Activated T-helper 1 cell treated with anti-CD3 and anti-CD28 coated beads, Interleukin-12 subunit alpha, Interleukin-12 subunit beta, Interleukin-2, Interleukin-4 antibody, amounts not matched to agents 30 ng/mL and 10 ng/mL and 1 ng/mL, durations not matched to agents 14 hours and 24 hours and 36 hours (primary cell): ENCODE measurements at places on chromosomes 5 and 9.

DNA sequence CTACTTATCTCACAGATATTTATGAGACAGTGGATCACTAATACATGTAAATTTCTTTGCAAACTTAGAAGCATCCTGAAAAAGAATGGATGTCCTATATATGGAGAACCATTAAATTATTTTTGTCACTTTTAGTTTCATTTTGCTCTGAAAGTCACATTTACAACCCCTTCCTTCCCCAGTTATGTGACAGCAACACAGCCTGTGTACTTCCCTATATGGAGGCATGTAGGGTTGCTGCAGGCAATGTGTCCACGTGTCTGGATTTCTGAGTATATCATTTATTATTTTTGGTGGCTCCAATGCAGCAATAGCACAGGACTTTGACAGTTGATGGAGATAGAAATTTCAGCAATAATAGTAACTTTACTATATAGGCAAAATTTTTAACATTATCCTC lies 156.4 kb downstream of the ST8SIA4 start:
- no peak for DNase-seq

DNA sequence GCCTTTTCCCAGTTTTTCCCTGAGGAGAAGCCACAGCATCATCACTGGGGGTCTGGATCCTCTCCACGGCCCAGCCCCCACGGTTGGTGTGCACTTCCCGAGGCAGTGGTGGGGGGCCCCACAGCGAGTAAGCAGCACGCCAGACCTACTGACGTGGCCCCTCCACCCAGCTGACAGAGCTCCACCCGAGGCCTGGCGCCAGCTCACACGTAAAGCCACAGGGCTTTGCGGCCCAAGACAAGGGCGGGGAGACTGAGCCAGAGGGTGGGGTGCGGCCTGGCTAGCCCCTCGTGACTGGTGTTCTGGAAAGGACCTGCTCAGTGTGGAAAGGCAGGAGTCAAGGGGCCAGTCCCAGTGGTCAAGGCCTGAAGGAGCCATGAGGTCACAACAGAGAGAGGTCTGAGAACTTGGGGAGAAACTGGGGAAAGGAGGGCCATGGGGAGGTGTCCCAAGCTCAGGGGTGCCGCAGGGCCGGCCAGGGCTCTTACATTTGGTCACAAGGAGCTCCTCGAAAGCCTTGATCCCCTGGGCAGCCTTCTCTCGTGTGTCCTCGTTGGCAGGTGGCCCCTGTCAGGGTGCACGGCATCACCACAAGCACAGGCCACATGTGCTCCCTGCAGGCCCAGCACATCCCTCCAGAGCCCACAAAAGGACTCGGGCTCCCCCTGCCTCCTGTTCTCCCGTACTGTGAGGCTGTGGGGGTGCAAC lies 5.5 kb downstream of the SNAPC4 start:
- no peak for DNase-seq

- no peak for DNase-seq
Observed at GRCh38 chr5:107431536-107431935, 239.2 kb downstream of the EFNA5 start.

DNA sequence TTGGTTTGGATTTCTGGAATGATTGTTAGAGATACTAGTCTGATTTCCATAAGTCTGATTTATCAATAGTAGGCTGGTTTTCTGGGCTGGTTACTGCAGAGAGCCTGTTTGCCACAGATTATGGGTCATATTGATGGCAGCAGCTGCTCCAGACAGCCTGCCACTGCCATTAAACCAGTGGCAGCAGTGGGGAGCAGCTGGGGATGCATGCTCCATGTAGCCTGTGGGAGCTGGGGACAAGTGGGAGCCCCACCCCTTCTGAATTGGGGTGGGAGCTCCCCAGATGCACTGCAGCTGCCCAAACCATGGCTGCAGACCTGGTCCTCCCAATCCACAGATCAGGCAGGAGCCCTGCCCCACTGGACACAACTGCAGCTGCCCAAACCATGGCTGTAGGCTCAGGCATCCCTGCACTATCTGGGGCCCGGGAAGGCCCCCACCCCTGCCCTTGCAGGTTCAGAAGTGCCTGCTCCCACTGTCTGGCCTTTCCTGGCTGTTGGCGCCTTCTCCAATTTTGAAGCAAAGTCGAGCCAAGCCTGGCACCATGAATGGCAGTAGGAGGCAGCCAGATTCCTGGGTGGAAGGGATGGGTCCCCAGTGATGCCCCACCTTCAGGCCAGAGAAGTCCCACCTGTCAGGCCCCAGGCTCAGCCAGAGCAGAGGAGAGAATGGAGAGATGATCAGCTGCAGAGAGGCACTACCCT lies 402.9 kb upstream of the TYRP1 start:
- no peak for DNase-seq

DNA sequence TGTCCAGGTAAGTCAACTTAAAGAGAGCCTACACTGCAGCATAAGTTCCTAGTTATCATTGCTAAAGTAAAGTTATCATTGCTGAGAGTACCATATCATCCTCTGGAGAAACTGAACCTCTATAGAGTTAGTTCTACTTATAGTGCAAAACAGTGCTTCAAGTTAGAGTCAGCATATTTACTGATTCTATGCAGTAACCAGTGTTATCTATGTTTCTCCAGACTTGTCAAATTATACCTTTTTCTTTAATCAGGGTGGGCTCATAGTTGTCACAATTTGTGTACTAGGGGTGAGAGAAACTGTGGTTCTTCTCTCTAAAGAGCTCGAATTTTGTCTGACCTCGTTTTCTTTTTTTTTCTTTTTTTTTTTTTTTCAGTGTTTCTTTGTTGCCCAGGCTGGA lies 79.6 kb downstream of the ANXA2R start:
- no peak for DNase-seq

DNA sequence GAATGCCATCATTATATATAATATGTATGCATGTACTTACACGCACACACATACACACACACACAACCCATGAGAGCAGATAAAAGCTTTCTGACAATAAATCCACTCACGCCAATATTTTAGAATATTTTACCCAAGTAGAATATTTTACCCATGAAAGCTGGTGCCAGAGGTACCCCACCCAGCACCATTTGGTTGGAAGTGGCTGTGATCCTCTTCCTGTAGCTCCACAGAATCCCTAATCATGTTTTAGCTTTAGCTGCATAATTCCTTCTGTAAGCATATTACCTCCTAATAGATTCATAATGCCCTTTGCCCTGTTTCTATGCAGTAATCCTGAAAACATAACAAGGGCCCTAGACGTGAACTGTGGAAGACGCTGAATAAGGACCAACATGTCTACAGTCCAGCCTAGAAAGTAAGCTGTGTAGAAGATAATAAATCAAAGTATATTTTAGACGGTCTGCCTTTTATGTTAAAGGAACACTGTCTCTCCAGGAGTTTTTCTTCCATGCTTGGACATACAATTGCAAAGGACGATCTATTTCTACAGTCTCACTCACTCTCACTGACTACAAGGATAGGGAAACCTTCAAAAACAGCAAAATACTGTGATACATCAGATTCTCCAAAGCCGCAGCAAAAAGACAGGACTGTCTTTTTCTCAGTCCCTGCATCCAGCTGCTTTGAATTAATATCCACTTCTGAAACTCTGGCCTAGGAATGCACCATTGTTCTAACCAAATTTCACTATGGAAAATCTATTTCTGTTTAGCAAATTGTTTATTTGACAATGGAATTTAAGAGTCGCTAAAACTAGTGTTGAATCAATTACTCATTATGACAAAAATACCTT lies 98.2 kb downstream of the USP20 start:
- DNase-seq = no peak

DNA sequence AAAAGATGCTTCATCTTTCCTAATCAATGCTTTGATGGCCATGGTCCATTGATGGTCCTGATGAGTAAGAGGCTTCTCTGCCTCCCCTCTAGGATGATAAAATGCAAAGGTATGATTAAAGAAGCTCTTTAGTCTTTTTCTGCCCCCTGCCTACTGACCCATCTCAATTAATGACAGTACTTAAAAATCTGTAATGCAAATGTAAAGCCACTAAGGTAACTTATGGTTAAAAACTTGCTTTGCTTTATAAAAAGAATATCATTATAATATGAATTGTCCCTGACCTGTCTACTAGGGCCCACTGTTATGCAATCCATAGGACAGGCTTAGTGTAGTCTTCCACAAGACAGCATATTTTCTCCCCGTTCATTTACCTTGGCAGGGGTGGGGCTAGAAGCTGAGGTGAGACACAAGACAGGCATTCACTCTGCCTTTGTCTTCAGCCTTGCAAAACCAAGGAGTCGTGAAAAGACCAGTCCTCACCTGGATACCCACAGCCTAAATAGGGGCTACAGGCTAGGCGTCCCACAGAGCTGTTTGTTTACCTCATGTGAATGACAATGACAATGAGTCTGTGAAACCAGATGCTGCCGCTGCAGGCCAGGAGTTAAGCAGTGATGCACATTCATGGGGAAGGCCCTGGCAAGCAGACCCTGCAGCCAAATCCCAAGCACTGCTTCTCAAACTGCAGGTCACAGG lies 60.4 kb downstream of the BNC2 start:
- DNase-seq = no peak

DNA sequence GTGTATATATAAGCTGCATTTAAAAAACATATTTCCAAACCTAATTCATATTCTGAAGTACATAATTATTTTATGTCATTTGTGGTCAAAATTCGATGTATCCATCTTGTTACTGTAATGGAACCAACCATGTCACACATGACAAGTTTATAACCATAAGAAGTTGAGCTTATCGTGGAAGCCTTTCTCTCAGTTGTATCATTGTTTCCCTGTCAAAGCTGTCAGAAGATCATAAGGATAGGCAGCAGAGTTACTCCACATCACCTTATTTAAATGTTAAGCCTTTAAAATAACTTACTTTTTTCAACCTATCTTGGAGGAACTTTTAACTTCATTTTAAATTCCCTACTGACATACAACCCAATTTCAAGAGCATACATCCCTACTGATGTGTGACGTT lies 841.5 kb downstream of the PTPRD start:
- DNase-seq = no peak

GRCh38 chr5:29568028-29568427 lies 1625.5 kb upstream of the CDH6 start:
- DNase-seq = no peak

GRCh38 chr5:141343242-141343952 lies at the start of gene PCDHGA3:
PCDHGA3 (plus strand) TSS chr5:141343829; CDS start chr5:141344034, 205 bp downstream.
- DNase-seq = no peak

GRCh38 chr5:61966296-61966955 lies 339.6 kb upstream of the KIF2A start:
- no peak for DNase-seq

DNA sequence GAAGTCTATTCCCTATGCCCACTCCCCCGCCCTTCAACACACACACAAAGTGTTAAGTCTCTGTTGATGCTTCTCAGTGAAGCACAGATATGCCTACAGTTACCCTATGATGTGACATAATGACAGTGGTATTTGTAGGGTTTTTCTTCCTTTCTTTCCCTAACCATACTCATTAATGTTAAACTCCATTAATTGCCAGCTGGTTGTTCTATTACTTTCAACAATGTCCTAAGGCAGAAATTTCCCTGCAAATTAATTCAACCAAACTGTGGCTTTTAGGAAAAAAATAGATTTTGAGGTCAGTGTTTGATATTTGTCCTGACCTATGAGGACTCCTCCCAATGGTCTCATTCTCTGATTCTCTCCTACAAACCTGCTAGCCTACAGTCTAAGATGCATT lies 38.2 kb upstream of the SLCO6A1 start:
- no peak for DNase-seq

- no peak for DNase-seq
Observed at GRCh38 chr9:88553350-88553749, 18.4 kb downstream of the NXNL2 start.

DNA sequence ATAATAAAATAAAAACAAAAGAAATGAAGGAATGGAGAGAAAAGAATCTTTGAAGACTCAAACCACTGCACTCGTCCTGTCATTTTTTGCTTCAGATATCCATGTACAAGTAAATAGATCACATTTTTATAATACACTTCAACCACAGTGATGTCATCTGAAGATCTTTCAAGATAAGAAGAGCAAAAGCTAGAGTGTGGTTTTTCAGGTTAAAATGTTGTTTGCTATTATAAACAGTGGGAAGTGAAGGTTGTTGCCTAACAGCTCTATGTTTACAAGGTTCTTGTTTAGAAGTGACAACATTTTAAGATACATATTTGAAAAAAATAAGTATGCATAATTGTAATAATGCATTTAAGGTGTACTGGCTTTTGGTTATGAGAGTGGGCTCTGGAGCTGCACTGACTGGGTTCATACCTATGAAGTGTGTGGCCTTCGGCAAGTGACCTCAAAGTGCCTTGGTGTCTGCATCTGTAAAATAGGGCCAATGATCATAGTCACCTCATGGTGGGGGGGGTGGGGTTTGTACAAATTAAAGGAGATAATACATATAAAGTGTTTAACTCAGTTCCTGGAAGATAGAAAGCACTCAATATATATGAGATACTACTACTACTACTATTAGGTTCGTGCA lies 45.5 kb upstream of the IL7R start:
- no peak for DNase-seq

- DNase-seq = no peak
Observed at GRCh38 chr9:98222885-98223691, 30.7 kb upstream of the CORO2A start.

DNA sequence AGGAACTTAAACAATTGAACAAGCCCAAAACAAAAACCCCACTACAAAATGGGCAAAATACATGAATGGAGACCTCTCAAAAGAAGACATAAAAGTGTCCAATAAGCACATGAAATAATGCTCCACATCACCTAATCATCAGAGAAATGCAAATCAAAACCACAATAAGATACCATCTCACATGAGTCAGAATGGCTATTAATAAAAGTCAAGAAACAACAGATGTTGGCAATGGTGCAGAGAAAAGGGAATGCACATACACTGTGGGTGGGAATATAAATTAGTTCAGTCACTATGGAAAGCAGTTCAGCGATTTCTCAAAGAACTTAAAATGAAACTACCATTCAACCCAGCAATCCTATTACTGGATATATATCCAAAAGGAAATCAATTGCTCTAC lies 337.4 kb upstream of the GRIA1 start:
- DNase-seq = no peak

GRCh38 chr9:69085569-69086283 lies 50.2 kb downstream of the FXN start:
- DNase-seq = no peak

- no peak for DNase-seq
Observed at GRCh38 chr5:69149676-69150010, 17.3 kb upstream of the CCNB1 start.

- no peak for DNase-seq
Observed at GRCh38 chr5:22549876-22550671, 303.1 kb downstream of the CDH12 start.

DNA sequence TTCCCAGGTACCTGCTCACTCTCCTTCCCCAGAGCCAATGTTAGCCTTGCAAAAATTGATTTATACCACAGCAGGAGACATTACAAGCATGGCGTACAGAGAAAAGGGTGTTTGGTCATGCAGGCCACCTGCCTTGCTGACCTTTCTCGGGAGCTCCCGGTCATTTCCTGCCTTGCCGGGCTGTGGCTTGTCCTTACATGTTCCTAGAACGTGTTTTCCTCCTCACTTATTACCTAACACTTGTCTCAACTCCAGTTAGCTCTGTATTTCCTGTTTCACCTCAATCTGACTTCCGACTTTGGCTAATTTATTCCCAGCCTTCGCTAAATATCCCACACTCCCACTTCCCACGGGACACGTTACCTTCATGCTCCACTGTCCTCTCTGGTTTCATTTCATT lies 282.5 kb downstream of the ICE1 start:
- DNase-seq = no peak
